H54 (cell line): ENCODE measurements at places on chromosomes 2 and 18.

GRCh38 chr2:28164280-28164801 lies 228.3 kb upstream of the FOSL2 start:
- DNase-seq = no peak

DNA sequence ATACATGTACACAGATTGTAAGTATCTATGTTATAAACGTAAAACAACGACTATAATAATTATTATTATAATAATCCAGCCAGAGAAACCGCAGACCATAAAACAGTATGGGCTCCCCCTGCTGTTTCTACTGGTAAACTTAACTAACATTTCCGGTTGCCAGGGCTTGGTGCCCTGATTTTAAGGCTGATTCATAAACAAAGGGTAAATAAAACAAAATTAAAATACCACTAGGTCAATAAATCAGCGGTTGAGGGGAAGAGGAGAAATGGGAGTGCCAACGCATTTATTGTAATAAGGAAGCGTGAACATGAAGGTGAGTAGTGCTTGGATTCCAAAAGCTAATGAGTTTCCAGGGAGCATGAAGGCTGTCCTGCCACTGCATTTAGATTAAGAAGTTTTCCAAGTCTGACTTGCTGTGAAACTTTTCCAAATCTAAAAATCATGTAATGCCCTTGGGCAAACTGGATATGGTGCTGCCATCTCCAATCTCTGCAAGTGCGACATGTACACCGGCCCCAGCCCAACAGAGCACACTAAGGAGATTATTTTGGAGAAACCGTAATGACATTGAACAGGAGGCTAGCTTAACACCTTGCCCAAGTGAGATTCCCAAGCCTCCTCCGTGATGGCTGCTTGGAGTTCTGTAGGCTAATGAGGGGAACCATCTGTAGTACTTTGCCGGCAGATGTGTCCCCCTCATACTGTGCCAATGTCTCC lies 50.7 kb upstream of the HNRNPA3 start:
- no peak for DNase-seq

DNA sequence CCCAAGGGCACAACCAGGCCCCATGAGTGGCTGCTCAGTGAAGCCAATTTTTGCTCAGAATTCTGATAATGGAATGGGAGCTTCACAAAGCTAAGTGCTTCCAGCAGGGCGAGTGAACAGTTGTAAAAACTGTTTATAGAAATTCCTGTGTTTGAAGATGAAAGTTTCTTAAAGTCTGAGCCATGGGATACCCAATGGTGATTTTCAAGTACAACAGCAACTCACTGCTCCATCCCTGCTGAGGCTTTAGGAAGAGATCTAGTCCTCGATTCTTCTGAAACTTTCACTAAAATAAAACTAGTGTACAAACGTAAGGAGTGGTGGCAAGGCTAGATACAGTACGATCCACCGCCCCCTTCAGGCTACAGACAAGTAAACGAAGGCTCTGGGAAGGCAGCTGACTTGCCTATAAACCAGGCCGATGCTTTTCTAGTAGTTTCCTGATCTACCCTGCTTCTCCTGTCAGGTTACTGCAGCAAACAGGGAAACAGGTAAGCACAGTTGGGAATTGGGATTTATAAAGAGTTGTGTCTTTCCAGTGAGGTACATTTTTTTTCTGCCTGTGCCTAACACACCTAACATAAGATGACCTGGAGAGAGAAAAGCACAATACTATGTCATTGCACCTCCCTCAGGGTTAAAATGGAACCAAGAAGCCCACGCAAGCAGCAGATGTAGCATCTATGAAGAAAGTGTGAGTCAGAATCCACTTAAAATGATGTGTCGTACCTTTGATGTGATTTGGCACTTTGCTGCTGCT lies 108.7 kb downstream of the UXS1 start:
- DNase-seq = no peak

- peak; percentile 28 for DNase-seq
Observed at GRCh38 chr2:25521665-25522387, 151.6 kb downstream of the DTNB start.

DNA sequence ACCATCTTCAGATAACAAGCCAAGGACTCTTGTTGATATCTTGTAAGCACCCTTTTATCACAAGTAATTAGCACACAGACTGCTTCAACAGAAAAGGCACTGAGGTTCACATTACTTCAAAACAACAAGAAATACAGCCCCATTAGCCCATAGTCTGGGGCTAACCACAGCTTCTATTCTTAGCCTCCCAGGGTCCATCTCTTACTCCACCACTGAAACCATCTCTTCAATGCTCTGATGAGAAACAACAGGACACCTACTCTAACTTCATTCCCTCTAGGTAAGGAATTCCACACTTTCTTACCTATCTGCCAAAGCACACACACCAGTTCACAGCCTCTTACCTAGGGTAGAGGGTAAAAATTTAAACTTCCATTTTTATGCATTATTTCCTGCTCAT lies 26.4 kb upstream of the CYTIP start:
- DNase-seq = no peak

DNA sequence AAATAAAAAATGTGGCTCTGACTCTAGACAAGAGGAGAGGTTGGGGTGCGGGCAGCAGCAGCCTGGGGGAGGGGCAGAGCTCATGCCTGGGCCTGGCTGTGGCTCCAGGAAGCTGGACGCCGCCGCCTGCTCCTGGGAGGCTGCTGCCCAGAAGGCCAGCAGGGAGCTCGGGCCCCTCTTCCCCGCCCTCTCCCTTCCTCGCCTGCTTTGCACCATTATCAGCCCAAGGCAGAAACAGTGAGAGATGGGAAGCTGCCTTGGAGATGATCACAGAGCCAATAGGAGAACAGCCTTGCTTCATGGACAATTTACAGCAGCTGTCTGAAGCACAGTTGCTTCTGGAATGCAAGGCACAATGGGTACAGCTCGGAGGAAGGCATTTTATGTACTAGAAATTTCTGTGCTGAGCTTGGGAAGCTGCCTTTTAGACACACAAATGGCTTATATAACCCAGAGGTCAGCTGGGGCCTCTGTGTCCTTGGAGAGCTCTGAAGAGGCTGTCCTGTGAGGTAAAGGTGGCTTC lies 55.3 kb upstream of the AFF3 start:
- no peak for DNase-seq

GRCh38 chr18:60936101-60936500 lies 397.1 kb upstream of the CDH20 start:
- DNase-seq = no peak

GRCh38 chr2:120817136-120817955 lies 81.7 kb downstream of the GLI2 start:
- no peak for DNase-seq

- DNase-seq = no peak
Observed at GRCh38 chr2:119261493-119262225, 38.0 kb downstream of the STEAP3 start.
